Cerebellar nuclear complex (tissue), 1 donor: ENCODE measurements at places on chromosomes 11 and 22.

DNA sequence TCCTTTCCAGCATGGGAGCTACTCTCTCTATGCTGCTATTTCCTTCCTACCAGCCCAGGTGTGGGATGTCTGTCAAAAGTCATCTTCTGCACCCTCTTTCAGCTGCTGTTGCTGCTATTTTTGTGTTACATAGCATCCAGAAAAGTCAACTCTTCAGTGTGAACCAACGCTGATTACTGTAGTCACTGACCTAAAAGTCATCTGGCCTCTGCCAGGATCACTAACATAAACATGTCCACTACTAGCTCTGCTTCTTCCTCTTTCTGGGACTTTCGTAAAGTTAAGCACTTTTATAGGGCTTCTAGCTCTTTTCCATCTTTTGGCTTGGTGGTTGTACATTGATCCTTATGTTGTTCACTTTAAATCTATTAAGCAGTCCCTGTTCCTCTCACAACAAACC lies 90.2 kb upstream of the CARD18 start:
- DNase-seq: no peak

- DNase-seq: no peak
Observed at GRCh38 chr11:16347928-16348685, 8.2 kb downstream of the SOX6 start.

GRCh38 chr11:18022419-18022818 lies 9.6 kb upstream of the SERGEF start:
- no peak for DNase-seq

GRCh38 chr22:39655831-39656230 lies 85.3 kb downstream of the CACNA1I start:
- DNase-seq: no peak

GRCh38 chr11:64916040-64916774 lies 802 bp downstream of the ATG2A start:
- DNase-seq: no peak

GRCh38 chr11:80414181-80415165 lies 973.6 kb upstream of the TENM4 start:
- no peak for DNase-seq

DNA sequence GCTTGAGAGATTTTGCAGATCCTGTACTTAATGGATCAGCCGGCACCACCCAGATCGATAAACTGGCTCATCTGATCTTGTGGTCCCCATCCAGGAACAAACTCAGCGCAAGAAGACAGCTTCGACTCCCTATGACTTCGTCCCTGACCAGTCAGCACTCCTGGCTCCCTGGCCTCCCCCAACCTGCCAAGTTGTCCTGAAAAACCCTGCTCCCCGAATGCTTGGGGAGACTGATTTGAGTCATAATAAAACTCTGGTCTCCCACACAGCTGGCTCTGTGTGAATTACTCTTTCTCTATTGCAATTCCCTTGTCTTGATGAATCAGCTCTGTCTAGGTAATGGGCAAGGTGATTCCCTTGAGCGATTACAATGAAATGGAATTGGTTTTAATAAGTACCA lies 29.5 kb downstream of the OR2AG2 start:
- no peak for DNase-seq
